ENCODE measurements at places on chromosomes 16 and 17.
A peak's percentile ranks its signal among the peaks of the same experiment; 100 is the strongest.

DNA sequence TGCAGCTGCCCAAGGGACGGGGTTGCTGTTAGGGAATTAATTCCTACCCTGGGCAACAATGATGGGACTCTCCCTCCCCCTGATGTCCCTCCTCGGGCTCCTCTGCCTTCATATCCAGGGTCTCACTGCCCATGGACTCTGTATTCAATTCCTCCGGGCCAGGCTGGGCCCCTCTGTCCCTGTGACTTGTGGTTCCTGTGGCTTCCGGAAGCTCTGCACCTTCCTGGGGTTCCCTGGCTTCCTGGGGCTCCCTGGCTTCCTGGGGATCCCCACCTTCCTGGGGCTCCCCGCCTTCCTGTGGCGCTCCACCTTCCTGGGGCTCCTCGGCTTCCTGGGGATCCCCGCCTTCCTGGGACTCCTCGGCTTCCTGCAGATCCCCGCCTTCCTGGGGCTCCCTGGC is 35.2 kb downstream of the SRL start:
- DNase-seq = no peak

DNA sequence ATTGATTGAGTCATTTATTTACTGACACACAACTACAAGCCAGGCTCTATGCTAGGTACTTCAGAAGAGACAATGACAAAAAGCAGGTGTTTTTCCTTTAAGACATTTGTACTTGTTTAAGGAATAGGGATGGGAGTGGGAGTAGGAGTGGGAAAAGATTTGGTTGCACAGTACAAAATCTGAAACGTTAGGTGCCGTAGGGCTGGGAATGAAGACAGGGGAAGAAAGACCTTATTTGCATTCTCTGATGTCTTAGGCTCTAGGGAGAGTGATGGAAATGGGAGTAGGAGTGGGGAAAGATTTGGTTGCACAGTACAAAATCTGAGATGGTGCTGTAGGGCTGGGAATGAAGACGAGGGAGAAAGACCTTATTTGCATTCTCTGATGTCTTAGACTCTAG is 28.7 kb upstream of the OR4D1 start:
- DNase-seq = no peak

GRCh38 chr17:2156666-2157065 is 101.8 kb downstream of the HIC1 start:
- DNase-seq = no peak

GRCh38 chr17:74842599-74843351 is 16.9 kb downstream of the GRIN2C start:
- DNase-seq = no peak

GRCh38 chr16:80541306-80541694 is 507 bp downstream of the DYNLRB2 start:
- DNase-seq = no peak

- no peak for DNase-seq
Observed at GRCh38 chr16:85275533-85276249, 163.4 kb upstream of the CIBAR2 start.

- DNase-seq = no peak
Observed at GRCh38 chr17:57211543-57211942, 44.8 kb upstream of the MSI2 start.

GRCh38 chr16:49959552-49960277 is 65.3 kb upstream of the CNEP1R1 start:
- DNase-seq = no peak

GRCh38 chr16:85416228-85417109 is 196.7 kb upstream of the GSE1 start:
- DNase-seq = no peak

DNA sequence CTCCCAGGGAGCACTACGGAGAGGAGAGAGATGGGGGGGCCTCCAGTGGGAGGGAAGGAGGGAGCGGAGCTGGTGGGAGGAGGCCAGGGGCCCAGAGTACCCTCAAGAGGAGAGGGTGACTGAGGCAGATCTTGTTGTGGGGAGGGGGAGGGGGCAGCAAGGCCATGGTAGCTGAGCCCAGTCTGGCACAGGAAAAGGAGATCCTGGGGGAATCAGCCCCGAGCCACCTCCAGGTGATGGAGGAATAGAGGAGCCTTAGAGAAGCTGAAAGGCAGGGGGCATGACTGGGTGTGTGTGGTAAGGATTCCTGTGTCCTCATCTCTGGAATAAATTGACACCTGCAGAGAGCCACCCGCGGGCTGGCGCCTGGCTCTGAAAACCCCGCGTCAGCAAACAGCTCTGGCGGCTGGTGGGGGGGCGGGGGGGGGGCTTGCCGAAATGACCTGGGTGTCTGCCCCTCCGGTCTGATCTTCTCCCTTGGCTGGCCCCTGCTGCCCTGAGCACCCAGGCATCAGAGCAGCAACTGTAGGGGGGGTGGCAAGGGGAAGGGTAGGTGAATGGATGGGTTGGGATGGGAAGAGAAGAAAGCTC is 1.3 kb upstream of the NLGN2 start:
- no peak for DNase-seq

DNA sequence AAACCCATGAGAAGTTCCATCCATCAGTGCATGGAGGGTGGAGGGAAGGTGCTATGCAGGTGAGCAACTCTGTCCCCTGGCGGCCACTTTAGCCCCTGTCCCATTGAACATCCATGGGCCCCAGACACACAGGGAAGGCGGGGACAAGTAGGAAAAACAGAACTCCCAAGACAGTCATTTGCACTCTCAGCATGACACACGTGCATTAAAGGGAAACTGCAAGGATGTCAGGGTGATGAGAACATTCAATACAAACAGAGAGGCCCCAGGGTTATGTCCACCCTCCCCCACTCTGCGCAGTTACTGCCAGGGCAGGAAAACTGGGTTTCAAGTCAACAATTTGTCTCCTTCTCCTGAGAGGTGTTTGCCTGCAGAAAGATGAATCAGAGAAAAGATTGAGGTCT is 44.0 kb upstream of the AKTIP start:
- DNase-seq = no peak

DNA sequence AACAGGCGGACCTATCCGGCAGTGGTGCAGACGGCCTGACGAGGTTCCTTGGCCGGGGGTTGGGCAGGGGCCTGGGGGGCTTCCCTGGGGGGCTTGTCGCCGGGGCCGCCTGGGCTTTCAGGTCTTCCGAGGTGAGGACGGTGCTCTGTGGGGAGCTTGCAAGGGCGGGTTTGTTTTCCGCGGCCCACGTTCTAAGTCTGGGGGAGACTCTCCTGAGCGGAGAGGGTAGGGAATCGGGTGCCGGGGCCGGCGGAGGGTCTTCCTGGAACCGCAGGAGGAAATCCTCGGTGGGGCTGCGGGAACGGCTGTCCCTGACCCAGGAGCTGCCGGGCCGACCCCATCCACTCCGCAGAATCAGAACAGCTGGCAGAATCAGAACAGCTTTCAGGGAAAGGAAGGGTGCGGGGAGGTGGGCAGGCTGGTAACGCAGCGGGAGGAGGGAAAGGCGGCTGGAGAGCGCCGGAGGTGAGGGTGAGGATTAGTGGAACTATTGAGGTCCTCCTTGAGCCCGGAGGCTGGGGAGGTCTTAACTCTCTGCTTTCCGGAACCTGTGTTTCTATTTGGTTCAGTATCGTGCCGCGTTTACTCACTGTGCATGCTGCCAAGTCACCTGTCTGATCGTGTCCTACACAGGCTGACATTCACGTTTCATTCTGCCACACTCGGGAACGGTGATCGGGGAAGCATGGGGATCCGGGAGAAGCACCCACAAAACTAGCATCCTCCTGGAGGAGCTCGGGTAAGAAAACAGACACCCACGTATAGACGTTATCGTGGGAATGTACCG is 28.9 kb downstream of the CPSF4L start:
- no peak for DNase-seq

DNA sequence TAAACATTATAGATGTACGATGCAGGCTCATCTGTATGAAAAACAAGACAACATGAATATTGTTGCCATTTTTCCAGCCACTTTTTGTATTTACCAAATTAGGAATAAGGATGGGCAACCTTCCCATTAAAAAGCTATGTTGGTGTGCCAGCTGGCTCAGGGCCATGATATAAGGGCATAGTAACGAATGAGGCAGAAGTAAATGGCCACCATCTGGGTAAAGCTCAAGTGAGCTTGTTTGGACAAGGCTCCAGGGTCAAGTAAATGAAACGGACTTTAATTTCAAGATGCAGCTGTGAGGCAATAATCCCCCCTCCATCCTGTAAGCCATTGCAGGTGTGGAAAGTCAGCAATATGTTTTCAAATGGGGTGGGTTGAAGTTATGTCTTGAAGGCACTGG is 930.9 kb upstream of the CDH8 start:
- no peak for DNase-seq

GRCh38 chr16:81514041-81514559 is 69.5 kb downstream of the CMIP start:
- no peak for DNase-seq

DNA sequence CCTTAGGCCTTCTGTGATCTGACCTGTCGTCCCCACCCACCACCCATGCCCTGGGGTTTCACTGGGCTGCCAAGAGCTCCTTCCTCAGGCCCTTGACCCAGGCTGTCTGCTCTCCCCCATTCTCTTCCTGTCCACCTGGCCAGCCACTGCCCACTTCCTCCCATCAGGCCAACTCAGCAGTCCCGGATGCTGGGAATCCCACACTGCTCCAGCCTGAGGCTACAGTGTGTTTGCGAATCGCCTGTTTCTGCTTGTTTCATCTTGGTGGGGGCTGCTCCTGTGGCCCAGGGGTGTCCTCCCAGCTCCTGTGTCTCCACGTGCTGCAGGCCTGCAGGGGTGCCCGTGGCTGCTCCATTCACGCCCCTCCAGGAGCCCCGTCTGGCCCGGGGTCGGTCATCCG is 839 bp upstream of the METRN start:
- no peak for DNase-seq

- DNase-seq = peak; percentile 100
Observed at GRCh38 chr16:30984669-30985400, at the start of gene HSD3B7. Gene HSD3B7 (plus strand): TSS chr16:30985207. CDS start chr16:30985659, 452 bp downstream.

GRCh38 chr16:10959161-10959560 is 14.8 kb downstream of the CLEC16A start:
- no peak for DNase-seq

DNA sequence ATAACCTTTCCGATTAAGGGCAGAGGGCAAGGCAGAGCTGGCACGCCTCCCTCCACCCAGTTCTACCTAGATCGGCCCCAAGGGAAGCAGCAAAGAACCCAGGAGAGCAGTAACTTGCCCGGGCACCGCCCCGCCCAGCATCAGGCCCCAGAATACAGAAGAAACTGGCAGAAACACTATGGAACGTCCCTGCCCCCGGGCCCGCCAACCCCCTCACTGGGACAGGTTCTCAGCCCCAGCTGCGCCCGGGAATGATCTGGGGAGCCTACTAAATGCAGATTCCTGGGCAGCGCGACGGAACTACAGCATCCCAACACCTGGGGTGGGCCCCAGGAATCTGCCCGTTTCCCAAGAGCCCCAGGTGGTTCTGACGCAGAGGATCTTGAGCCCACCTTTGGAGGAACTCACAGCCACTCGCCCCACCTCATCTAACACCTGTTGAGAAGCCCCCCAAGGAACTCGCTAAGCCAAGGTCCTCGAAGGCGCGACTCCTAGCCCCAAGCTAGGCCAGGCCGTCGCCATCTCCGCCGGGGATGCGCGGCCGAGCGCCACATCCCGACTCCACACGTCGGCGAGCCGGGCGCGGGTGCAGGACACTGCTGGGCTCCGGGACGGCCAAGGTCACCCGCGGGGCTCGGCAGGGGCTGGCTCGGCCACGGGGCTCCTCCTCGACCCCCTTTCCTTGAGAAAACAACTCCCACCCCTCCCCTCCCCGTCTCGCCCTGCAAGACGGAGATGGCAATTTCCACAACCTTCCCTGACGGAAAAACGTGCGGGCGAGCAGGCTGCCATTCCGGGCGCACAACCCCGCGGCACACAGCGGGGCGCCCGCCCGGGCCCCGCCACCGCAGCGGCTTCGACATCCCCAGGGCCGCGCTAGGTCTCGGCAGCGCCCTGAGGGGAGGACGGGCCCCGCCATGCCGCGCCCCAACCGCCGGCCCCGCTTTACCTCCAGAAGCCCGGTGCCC is 913 bp downstream of the CDIP1 start:
- DNase-seq = no peak

GRCh38 chr17:82378741-82379021 is 7.1 kb downstream of the UTS2R start:
- DNase-seq = no peak

DNA sequence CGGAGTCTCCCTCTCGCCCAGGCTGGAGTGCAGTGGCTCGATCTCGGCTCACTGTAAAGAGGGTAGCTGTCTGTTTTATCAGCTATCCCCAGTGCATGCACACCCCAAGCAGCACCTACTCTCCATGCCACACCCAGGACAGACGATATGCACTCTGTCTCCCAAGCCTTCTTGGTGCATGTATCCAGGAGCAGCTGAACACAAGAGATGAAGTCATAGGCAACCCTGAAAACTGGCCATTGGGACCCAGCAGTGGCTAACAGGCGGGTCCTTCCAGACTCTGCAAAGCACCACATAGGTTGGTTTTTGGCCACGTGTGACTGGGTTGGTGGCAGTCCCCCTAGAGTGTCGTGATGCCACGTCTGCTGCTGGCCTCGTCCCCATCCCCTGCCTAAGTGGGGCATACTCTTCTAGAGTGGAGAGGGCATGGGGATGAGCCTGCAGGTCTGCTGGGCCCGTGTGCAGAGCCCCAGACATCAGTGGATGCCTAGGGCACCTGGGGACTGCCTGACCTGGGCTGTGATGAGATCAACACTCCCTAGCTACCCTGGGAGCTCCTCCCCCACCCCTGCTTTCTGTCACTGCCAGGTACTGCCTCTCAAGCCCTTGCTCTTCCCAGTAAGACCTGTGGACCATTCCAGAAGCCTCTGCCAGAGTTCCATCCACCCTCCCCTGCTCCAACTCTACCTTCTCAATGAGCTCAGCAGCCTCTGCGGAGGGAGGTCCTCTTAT is 9.3 kb downstream of the PDE6G start:
- DNase-seq = no peak

- no peak for DNase-seq
Observed at GRCh38 chr17:80708480-80708879, 163.8 kb downstream of the RPTOR start.

DNA sequence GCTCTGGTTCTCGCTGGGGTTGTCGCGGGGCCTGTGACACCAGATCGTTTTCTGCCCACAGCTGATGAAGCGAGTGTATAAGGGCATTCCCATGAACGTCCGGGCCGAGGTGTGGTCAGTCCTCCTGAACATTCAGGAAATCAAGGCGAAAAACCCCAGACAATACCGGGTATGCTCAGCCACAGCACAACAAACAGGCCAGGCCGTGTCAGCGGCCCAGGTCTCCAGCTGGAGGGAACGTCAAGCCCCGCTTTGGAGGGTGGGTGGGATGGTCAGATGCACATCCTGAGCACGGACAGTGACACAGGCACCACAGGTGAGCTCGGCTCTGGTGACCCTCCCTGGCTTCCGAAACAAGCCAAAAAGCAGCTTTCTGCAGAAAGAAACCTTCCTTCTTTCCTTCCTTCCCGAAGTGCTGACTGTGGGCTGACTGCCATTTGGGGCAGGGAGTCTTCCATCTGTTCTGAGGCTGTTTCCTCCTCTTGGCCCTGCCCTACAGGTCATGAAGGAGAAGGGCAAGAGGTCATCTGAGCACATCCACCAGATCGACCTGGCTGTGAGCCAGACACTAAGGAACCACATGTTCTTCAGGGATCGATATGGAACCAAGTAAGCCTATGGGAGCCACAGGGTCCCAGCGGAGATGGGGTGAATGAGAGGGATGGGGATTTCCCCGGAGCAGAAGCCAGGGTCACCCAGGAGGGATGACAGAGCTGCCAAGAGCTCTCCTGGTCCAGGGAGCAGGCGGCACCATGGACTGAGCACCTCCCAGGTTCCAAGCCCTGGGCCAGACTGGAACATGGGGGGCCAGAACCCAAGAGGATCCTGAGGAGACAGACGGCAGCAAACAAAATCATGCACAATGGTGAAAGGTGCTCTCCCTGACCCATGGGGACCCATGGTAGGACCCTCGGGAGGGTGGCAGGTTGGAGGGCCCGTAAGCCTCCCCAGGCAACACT is 79.4 kb downstream of the GOSR1 start:
- peak; percentile 41 for DNase-seq

- DNase-seq = no peak
Observed at GRCh38 chr16:35298460-35299243, 1839.2 kb downstream of the TP53TG3F start.
